ENCODE measurements at places on chromosomes 13 and 19. TPM values are rescaled to one million over a fixed set of nuclear protein-coding genes. Genes with fewer than 3 reads are reported as not detected.

Gene ZNF345
- polyA plus RNA-seq, result 2.4 TPM

Gene NLRP4
- polyA plus RNA-seq, result 0.02 TPM

Gene CEACAM16
- not detected for polyA plus RNA-seq

Gene KLK3
- polyA plus RNA-seq, result not detected

Gene CD209
- not detected for polyA plus RNA-seq

Gene ZNF529
- polyA plus RNA-seq, result 8.6 TPM

Gene CEACAM18
- not detected for polyA plus RNA-seq

Gene PTH2
- polyA plus RNA-seq, result not detected

Gene PTPRH
- 1.1 TPM for polyA plus RNA-seq

Gene RAB20
- 5.2 TPM for polyA plus RNA-seq

Gene PDE4A
- polyA plus RNA-seq, result 2.9 TPM

Gene ZNF112
- 2.5 TPM for polyA plus RNA-seq

Gene CPB2
- not detected for polyA plus RNA-seq

Gene FGF14
- 0.36 TPM for polyA plus RNA-seq

Gene ZNF44
- polyA plus RNA-seq, result 3.6 TPM

Gene ZNF606
- 2.9 TPM for polyA plus RNA-seq

Gene CTXN1
- polyA plus RNA-seq, result 53.8 TPM

Gene LIM2
- polyA plus RNA-seq, result not detected

Gene PRRG2
- polyA plus RNA-seq, result 0.42 TPM

Gene CCNA1
- 0.21 TPM for polyA plus RNA-seq

Gene CLDN10
- polyA plus RNA-seq, result not detected

Gene ZNF578
- polyA plus RNA-seq, result 2.5 TPM

Gene NTF4
- 1.6 TPM for polyA plus RNA-seq

Gene ANGPTL8
- polyA plus RNA-seq, result 0.21 TPM

Gene ZNF829
- 0.72 TPM for polyA plus RNA-seq

Gene ICAM3
- 12.6 TPM for polyA plus RNA-seq

Gene RASGRP4
- polyA plus RNA-seq, result not detected

Gene PLVAP
- not detected for polyA plus RNA-seq

Gene IGFL1
- not detected for polyA plus RNA-seq

Gene PLEKHJ1
- 128 TPM for polyA plus RNA-seq

Gene MUC16
- not detected for polyA plus RNA-seq

Gene MBD3
- 74.1 TPM for polyA plus RNA-seq
